AML-193 (cell line): ENCODE measurements at places on chromosomes 6 and 20.

DNA sequence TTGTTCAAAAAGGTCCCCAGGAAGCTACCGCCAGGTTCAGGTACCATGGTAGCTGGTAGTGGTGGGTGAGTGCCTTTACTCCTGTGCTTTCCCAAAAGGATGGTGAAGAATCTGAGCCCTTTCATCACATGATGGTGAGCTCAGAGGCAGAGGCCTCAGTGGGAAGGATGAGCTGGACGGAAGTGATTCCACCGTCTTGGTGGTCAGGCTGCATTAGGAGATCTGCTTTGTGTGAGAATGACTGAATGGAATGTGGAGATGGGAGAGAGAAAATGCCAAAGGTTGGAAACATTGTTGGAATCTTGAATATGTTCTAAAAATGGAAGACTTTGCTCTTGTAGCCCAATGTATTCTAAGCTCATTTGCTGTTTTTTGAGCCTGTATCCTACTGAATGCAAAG is 108.1 kb upstream of the SCP2D1 start:
- no peak for DNase-seq

GRCh38 chr6:36150283-36150682 is 20.0 kb downstream of the MAPK13 start:
- no peak for DNase-seq

DNA sequence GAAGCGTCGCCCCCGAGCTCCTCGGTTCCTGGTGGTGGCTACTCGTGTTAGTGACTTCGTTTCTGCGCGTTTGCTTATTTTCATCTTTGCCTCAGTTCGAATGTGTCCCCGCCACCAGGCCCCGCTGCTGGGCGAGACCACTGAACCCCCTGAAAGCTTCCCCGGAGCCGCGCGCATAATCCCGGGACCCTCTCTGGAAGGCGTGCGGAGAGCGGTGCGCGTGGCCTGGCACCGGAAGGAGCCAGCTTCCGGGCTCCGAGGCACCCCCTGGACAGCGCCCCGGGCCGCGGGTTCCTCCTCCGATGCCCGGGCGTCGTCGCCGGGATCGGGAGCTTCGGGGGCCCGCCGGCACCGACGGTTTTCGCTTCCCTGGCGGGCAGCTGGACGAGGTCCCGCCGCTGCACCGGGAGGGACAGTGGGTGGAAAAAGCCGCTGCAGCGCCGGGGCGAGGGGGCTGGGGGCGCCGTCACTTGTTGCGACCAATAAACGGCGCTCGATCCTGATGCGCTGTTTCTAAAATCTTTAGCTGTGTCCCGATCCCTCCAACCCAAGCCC is 643 bp upstream of the SLC35D3 start:
- DNase-seq, result no peak

GRCh38 chr20:9576695-9577094 is 62.3 kb downstream of the LAMP5 start:
- DNase-seq, result no peak

GRCh38 chr20:44694159-44694558 is 21.0 kb upstream of the CCN5 start:
- DNase-seq, result no peak
